Cerebellum (tissue), 4 donors: ENCODE measurements at places on chromosomes 6 and 20. TPM values are rescaled to one million over a fixed set of nuclear protein-coding genes. Genes with fewer than 3 reads are reported as not detected.

GRCh38 chr6:144482142-144482541, 197.0 kb downstream of the UTRN start:
- peak; percentile 28 for DNase-seq

GRCh38 chr6:92779746-92780145, 639.6 kb downstream of the EPHA7 start:
- DNase-seq = no peak

DNA sequence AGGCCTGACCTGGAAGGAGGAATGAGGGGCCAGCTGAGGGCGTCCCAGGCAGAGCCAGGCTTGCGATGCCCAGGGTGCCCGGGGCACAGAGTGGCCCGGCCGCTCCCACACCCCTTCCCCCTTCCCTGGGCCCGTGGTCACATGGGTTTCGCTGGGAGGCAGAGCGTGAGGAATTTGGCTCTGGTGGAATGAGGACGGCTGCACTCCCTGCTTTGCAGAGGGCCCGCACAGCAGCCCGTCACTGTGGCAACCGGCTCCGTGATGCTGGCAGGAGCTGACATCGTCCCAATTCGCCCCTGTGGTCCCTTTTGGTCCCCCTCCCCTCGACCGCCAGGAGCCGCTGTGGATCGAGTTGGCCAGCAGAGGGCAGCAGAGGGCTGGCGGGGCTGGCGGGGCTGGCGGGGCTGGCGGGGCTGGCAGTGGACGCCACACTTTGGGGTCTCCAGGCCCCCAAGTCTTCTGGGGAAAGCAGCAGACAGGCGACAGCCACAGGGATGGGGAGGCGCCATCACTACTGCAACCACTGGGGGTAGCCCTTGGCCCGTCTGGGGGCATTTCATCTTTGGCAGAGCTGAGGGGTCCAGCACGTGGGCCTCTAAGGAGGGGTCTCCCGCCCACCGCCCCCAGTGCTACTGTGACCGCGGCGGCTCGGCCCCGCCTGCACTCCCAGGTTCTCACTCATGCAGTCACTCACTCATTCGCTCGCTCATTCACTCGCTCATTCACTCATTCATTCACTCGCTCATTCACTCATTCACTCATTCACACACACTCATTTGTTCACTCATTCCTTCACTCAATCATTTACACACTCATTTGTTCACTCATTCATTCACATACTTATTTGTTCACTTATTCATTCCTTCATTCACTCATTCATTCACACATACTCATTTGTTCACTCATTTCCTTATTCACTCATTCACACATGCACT, 49.7 kb upstream of the BHLHE23 start:
- peak; percentile 60 for DNase-seq

The DEFB132 gene
- total RNA-seq = not detected
